ENCODE measurements at places on chromosomes 12 and 14.

- DNase-seq = peak; percentile 21
Observed at GRCh38 chr12:109385339-109386058, 37.8 kb downstream of the MYO1H start.

- no peak for DNase-seq
Observed at GRCh38 chr14:88829685-88830302, 5.3 kb downstream of the TTC8 start.

GRCh38 chr12:64633940-64634337, 23.6 kb downstream of the RASSF3 start:
- peak; percentile 78 for DNase-seq

- DNase-seq = peak; percentile 59
Observed at GRCh38 chr12:64171715-64172114, 50.4 kb downstream of the KICS2 start.

DNA sequence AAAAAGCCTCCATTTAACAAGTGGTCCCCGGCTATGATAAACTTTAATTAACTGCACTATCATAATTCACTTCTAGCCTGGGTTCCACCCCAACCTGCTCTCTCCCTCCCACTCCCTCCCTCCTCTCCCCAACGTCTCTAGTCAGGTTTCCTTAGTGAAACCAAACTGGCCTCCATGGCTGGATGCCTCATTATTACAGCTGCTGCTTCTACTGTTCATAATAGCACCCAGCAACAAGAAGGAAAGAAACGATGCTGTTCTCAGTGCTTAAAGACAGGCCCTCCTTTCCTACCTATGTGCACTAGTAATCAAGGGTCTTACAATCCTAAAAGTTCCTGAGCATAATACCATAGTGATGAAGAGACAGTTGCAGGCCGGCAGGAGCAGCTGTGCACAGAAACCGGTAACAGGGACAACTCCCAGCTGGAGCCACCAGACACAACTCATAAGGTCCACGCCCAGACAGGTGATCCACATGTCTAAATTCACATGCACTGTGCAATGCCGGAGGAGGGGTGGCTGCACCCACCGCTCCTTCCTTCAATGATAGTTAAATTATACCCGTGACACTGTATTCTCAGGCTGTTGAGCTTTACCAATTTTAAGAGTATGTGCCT, 6.2 kb downstream of the IRF2BPL start:
- DNase-seq = no peak

DNA sequence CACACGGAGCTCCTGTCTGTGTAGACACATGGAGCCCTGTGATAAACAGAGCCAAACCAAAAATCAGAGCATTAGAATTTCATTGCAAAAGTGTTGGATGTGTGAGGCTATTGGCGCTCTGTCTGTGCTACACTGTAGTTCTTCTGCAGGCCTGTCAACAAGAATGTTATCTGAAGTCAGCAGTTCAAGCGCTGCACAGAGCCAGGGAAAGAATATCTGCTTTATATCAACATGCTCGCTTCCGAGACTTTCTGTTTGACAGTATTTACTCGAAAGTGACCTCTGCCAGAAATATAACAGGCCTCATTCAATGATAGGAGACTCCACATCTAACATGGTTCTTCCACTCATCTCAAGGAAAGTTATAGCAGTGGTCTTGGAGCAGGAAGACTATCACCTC, 118.3 kb downstream of the CCER1 start:
- no peak for DNase-seq

DNA sequence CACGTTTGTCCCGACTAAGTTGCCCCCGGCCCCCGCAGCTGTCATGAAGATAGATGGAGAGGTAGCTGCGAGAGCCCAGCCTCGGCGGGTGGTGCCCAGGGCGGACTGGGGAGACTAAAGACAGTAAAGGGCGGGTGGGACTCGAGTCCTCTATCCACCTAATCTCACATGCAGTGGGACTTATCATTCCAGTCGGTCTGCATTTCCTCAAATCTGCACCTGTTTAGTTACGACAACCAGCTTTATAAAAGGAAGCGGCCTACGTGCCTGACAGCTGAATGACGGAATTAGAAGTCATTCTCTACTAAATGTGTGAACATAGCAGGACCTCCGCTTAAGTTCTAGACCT, 109.8 kb upstream of the EGLN3 start:
- no peak for DNase-seq

GRCh38 chr14:65095633-65096205, 6.6 kb downstream of the MAX start:
- DNase-seq = no peak

- no peak for DNase-seq
Observed at GRCh38 chr12:130236446-130236845, 74.2 kb downstream of the FZD10 start.

DNA sequence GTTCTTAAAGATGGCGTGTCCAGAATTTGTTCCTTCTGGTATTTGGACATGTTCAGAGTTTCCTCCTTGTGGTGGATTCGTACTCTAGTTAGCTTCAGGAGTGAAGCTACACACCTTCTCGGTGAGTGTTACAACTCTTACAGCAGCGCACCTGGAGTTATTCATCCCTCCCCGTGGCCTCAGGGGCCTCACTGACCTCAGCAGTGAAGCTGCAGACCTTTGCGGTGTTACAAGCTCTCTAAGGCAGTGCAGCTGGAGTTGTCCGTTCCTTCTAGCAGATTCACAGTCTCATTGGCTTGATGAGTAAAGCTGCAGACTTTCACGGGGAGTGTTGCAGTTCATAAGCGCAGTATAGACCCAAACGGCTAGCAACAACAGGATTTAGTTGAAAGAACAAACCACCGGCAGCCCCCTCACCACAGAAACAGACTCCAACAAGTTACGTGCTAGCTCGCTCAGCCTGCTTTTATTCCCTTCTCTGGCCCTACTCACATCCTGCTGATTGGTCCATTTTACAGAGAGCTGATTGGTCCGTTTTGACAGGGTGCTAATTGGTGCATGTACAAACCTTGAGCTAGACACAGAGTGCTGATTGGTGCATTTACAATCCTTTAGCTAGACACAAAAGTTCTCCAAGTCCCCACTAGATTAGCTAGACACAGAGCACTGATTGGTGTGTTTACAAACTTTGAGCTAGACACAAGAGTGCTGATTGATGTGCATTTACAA, 4.5 kb upstream of the CDKN3 start:
- no peak for DNase-seq
